Epithelial cell of esophagus (primary cell): ENCODE measurements at places on chromosomes 12 and 14.

DNA sequence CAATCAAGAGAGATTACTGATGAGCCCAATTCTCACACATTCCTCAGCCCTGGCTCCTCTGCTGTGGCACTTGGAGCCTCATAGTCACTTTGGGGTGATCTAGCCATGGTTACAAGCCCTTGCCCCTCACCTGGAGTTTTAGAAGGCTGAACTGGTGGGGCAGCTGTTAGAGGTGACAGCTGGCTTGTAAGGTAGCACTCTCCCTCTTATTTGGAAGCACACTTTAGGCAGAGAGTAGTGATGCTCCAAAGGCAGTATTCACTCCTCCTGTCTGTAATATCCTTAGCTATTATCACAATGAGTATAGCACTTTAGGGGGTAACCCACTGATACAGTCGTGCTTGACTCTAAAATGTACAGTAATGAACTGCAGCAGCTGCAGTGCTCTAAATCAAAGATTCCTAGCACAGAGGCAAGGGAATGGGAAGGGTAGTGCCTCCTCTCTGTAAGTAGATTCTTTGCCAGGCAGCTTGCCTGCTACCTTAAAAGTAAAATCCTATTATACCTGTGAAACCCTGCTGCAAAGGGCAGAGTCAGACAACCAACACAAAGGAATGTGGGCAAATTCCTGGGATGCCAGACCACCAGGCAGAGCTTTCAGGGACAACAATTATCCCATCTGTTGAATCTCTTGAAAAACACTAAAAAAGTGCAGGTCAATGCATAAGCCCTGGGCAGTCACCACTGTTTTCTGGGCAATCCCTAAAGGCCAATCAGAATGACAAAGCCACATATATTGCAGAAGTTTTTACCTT lies 336.3 kb downstream of the NOVA1 start:
- DNase-seq: no peak

DNA sequence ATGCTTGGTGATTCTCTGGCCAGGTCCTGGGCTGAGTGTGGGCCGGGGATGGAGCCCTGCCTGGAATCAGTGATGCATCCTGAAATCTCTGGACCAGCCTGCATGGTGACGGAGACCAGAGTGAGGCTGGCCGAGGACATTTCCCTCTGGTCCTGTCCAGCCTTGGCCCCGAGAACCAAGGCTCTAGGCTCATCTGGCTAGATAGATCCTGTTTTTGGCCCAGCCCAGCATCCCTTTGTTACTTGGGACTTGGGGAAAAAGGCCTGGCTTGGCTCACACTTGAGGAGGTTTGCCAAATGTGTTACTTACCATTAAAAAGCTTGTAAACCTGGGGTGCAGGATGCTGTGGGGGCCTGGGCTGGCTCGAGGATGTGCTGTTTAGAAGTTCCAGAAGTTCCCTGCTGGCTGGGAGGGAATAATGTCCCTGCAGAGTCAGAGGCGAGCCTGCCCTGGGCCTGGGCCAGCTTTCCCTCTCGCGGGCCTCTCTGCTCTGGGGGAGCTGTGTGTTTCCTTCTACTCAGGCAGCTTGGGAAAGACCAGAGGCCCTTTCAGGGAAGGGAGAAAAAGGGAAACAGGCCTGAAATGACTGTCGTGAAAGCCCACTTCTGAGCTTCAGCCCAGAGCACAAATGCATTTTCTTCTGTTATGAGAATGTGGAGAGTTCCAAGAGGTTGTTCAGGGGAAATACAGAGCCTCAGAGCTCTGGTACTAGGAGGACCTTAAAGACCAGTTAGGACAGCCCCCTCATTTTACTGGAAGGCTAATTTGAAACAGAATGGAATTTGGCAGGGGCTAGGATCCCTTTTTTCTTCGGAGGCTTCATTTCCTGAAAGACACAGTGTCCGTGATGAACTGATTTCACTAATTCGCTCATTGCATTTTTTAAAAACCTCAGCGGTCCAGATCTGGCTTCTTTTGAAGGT lies 47.2 kb upstream of the CTDSP2 start:
- DNase-seq: peak; percentile 53

DNA sequence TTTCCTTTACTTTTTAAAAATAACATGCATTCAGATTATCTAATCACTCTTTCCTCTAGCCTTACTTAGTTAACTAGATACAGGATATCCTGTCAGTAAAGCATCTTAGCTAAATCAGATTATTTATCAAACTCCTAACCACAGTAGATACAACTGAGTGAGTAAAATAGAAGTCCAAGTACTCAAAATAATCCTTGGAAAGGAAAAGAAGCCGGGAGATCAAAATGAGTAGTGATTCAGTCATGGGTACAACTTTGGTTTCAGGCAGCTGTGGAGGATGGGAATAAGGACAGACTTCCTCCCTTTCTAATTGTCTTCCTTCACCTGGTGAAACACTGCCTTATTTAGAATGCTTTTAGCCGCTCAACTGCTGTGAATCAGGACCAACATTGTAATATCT lies 29.4 kb downstream of the GNG2 start:
- DNase-seq: no peak

GRCh38 chr14:91369628-91370445 lies 47.8 kb downstream of the CCDC88C start:
- peak; percentile 70 for DNase-seq

DNA sequence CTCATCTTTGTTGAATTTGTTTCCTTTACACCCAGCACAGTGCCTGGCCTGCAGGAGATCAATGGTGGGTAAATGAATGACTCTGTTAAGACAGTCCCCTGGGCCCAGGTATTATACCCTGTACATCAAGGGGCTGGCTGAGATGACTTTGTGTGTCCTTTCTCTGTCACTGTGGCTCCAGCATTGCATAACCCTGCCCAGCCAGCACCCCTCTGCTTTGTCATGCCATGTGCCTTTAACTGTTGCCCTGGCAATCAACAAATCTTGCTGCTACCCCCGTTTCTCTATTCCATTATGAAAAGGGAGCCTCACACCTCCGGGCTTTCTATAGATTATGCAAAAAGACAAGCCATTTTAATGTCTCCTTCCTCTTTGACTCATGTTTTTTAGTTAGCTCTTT lies 7.6 kb upstream of the FLVCR2 start:
- DNase-seq: no peak

DNA sequence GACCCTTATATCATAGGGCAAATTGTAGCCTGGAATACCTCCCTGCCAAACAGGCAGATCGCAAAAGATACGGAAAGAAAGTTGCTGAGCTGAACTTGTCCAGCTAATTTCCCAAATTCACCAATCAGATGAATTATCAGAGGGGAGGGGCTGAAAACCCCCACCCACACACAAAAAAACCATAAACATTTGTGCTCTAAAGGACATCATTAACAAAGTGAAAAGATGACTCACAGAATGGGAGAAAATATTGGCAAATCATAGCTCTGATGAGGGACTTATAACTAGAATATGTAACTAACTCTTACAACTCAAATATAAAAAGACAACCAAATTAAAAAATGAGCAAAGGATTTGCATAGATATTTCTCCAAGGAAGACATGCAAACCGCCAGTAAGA lies 36.3 kb downstream of the PTHLH start:
- peak; percentile 18 for DNase-seq

- DNase-seq: no peak
These were observed 51.5 kb downstream of the DIP2B start for GRCh38 chr12:50556273-50556672.

DNA sequence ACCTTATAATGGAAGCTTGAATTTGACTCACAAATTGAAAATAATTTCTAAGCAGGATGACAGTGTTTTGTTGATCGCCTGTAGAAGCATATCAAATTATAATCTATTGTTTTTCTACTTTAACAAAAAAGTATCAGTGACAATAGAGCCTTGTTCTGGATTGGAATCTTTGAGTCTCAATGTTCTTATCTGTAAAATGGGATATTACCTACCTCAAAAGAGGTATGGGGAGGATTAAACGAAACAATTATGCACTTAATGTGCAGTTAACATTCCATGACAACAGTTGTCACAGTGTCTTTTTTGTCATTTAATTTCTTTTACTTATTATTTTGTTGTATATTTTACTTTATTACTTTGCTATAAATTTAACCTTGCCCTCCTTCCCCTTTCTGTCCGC lies 1.1 kb downstream of the RTRAF start:
- no peak for DNase-seq

- no peak for DNase-seq
These were observed 23.1 kb downstream of the AEBP2 start for GRCh38 chr12:19462406-19462805.

- no peak for DNase-seq
These were observed 10.0 kb upstream of the GPR19 start for GRCh38 chr12:12705838-12706520.

- no peak for DNase-seq
These were observed 17.6 kb upstream of the SLC16A7 start for GRCh38 chr12:59578254-59578653.

DNA sequence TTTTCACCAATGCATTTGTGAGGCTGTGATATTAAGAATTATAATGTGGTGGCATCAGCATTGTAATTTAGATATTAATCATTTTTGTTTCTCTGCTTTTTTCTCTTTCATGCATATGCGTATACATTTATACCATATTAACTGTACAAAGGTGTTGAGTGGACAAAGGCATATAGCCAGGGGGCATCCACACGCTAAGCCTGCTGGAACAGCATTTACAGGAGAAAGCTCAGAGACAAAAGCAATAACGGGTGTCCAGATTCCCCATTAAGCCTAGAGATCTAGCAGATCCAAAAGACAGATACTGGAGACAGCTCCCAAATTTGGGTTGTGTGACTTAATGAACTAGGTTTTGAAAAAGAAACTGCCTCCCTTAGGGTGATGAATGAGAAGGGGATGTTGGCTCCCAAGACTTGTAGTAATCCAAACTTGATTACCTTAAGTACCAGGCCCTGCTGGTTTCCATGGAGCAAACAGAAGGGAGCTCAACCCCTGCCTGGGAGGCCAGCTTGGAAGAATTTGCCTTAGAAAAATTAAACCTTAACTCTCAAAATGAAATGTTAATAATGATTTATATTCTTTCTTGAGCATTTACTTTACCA lies 181.9 kb downstream of the SLC6A15 start:
- no peak for DNase-seq

DNA sequence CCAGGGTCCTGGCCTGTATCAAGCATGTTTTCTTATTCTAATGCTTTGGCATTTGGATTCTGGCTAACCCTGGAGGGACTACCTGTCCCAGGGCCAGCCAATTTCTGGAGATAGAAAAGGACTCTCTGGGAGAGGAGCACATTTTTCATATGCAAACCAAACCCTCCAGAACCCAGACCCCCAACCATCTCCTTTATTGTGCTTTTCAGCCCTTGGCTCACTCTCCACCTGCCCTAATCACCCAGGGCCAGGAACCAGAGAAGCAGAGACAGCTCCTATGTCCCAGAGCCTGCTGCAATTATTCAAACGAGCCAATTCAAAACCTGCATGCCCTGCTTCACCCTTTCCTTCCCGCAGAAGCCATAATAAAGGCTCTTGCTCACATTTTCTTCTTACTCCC lies 23.8 kb downstream of the HSPB8 start:
- no peak for DNase-seq

DNA sequence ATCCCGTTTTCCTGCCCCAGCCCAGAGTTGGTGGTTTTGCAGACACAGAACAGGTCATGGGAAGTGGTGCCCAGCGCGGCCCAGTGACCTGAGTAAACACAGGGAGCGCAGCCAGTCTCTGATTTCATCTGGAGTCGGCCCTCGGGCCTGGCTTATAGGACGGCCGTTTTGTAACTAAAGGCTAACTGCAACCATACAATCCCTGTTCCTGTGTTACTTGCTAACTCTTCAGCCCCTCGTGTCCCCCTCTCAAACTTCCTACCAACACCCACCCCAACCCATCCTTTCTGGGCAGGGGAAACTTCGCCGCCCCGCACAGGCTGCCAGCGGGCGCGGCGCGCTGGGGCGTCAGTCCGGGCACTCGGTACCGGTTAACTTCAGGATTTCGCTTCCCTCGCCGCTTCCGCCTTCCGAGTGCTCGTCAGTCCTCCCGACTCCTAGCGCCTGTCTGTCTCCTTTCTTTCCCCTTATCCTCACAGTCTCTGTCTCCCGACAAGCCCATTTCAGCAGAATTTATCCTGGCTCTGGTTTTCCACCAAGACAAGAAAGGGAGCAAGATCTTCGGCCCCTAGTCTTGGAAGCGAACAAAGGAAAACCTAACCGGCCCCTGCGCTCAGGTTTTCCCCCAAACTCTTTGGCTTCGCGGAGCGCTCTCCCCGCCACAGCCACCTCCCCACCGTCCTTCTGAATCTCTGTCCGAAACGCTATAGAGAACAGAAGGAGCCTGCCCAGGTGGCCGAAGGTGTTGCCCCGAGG lies 2.0 kb downstream of the SIX1 start:
- peak; percentile 81 for DNase-seq

DNA sequence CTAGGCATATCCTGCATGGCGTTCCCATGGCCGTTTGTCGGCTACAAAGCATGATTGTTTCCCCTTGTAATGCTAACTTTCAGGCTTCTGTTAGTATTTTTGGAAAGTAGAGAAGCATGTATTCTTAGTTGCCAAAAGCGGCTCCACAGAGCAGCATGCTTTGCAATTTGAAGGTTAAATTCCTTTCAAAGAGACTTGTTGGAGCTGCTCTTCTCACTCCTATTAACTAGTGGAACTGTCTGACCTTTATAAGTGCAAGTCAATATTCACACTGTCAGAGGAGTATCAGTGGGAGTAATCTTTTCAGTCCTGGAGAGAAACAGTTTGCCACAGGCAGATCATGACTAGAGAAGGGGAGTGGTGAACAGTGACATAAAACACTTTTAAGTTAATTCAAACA lies 656.1 kb upstream of the NOVA1 start:
- DNase-seq: no peak

DNA sequence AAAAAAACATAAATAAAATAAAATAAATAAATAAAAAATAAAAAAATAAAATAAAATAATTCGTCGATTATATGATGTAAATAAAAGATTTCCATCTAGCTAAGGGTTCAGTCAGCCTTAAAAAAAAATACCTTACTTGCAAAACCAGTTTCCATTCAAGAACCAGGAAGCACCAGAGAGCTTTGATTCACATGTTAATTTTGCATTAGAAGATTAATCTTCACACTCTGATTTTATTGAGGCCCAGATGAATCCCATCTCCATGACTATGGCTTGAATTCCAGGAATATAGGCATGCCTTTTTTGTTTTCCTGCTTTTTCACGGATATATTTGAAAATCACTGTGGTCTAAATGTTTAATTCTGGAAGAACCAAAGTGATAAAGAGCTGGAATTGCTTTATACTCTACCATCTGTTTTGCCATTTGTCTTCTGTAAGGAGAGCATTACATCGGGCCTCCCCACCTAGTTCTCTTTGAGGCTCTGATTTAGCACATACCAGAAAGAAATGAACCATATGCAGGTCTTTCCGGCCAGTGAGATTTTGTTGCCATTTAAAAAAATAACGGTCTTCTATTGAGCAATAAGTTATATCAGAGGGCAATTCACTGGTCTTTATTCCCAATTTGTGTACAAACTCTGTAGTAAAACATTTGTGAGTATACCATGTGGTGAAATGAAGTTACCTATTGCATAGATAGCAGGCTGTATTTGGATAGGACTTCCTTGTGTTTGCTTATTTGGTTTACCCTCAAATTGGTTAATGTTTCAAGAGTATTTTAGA lies 175.5 kb downstream of the AEBP2 start:
- DNase-seq: peak; percentile 32

GRCh38 chr14:97851428-97851995 lies 1054.3 kb downstream of the VRK1 start:
- DNase-seq: no peak
